ENCODE measurements at places on chromosomes 3 and 15.

GRCh38 chr3:16066975-16067374 is 107.5 kb upstream of the GALNT15 start:
- no peak for DNase-seq

- DNase-seq = no peak
Observed at GRCh38 chr15:50881121-50882048, 27.1 kb upstream of the AP4E1 start.

GRCh38 chr3:179865861-179866505 is 170.8 kb downstream of the PEX5L start:
- no peak for DNase-seq

GRCh38 chr15:33473005-33473404 is 162.2 kb downstream of the RYR3 start:
- no peak for DNase-seq

DNA sequence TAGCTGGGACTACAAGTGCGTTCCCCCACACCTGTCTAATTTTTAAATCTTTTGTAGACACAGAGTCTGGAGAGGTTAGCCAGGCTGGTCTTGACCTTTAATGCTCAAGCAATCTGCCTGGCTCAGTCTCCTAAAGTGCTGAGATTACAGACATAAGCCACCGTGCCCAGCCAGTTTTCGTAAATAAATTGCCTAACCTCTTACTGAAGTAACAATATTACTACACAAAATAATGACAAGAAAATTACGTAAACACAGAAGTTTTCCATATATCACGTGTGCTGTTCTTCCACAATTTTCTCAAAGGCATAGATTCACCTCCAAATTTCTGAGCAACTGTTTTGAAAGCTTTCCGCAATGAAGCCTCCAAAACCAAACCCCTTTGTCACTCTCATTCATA is 58.1 kb upstream of the PROK2 start:
- no peak for DNase-seq

DNA sequence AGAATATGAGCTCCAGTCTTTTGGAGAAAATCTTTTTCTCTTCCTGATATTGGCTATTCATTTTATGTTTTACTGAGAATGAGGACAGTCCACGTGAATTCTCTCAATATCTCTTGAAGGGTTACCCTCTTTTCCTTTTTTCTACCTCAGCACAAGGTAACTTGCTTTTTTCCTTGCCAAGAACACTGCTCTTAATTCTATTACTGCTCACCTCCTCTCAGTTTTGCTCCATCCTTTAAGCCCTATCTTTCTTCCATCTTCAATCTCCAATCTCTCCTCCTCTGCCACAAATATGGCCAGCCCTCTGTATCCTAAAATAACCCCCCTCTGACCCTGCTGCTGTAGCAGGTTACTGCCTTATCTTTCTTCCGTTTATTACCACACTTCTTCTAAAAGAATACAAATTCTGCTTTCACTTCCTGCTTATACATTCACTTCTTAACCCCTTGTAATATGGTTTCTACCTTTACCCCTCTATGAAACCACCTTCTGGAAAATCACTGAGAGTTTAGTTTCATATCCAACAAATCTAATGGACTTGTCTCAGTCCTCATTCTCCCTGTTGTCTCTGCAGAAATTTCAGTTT is 89.0 kb downstream of the NFKBIZ start:
- DNase-seq = no peak

- DNase-seq = no peak
Observed at GRCh38 chr3:37703626-37704025, 158.1 kb upstream of the CTDSPL start.

GRCh38 chr15:46848704-46849103 is 868.6 kb upstream of the SEMA6D start:
- no peak for DNase-seq

DNA sequence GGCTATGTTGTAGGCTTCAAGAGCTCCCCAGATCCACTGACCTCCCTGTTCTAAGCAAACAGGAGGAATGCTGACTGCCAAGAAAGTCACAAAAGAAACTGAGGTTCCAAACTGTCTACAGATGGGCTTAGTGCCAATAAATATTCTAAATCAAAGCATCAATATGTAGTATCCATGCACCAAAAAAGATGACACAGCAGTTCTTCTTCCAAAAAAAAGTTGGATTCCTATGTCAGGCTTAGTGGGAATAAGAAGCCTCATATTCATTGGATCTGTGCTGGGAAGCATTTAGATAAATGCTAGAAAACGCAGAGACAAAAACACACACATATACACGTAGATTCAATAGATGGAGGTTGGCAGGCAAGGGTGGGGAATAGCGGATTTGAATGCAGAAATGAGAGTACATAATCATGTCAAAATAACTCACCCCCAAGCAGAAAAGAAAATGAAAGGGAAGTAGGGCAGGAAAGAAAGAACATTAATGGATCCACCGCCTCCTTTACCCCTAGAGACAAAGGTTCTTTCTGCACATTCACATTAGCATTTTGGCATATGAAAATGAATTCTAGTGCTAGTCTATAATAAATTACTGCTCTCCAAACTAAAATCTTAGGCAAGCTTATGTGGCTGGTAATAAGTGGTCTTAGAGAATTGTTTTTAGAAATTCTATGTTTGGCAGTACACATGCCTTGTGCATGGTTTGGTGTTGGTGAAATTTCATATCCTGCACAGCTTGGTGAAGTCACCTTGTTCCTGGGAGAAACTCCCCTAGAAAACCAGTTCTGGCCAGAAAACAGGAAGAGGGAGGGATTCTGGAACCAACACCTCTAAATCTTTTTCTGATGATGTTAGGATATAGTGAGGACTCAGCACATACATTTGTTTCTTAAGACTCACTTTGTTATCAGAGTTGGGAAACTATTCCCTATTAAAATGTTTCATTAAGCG is 283.4 kb downstream of the LSAMP start:
- DNase-seq = no peak

- no peak for DNase-seq
Observed at GRCh38 chr15:25936004-25936403, 72.9 kb upstream of the ATP10A start.

- DNase-seq = no peak
Observed at GRCh38 chr3:171257251-171258203, 202.7 kb downstream of the TNIK start.

- DNase-seq = peak; percentile 81
Observed at GRCh38 chr15:40769274-40770146, at the start of gene C15orf62. TSS of gene C15orf62 (plus strand) at chr15:40769980. CDS start at chr15:40770496, 516 bp downstream.

DNA sequence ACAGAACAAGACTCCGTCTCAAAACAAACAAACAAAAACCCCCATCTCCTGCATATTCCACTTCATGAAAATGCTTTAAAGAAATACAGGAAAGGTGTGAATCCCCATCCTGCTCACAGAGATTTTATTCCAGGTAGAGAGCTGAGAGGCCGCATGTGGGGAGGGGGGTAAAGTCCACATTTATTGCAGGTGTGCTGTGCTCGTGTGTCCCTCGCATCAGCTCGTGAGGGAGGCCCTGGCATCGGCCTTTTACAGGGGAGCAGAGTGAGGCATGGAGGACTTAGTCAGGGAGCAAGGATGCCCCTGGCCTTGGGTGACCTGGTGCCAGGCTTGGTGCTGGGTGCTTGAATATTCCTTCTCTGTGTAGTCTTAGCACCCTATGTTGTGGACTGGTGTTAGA is 413.5 kb upstream of the C2CD4B start:
- DNase-seq = no peak

DNA sequence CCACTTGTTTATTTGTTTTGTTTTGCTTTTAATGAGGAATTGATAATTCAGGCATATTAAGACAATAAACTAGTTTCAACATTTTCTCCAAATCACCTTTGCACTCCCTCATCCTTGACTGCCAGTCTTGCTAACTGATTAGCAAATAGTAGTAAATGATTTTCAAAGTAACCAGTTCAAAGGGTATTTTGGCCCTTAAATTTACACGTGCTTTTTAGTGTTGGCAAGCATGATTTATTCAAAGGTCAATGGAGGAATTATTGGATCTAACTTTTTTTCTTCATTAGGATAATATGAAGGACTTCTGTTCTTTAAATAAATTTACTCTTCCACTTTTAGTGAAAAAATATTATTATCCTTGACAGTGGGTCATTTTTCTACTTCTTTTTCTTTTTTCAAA is 53.8 kb downstream of the BCHE start:
- DNase-seq = no peak

- no peak for DNase-seq
Observed at GRCh38 chr3:59555593-59556315, 505.9 kb upstream of the CFAP20DC start.

GRCh38 chr3:43062040-43062563 is 43.8 kb downstream of the POMGNT2 start:
- DNase-seq = no peak

DNA sequence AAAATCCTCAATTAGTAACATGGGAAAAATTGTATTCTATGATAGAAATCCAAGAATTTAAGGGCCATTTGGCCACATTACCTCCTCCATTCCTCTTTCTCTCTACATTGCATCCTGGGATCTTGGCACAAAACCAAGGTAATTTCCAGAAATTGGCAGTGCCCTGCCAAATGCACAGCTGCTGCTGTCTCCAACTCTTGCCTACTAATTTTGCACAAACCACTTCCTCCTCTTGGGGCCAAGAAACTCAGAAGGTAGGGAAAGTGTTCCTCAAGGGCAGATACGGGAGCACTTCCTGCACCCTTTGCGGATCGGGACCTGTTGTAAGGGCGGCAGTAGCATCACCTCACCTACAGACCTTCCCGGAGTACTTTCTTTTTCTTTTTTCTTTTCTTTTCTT is 57.8 kb downstream of the MAP3K13 start:
- no peak for DNase-seq

DNA sequence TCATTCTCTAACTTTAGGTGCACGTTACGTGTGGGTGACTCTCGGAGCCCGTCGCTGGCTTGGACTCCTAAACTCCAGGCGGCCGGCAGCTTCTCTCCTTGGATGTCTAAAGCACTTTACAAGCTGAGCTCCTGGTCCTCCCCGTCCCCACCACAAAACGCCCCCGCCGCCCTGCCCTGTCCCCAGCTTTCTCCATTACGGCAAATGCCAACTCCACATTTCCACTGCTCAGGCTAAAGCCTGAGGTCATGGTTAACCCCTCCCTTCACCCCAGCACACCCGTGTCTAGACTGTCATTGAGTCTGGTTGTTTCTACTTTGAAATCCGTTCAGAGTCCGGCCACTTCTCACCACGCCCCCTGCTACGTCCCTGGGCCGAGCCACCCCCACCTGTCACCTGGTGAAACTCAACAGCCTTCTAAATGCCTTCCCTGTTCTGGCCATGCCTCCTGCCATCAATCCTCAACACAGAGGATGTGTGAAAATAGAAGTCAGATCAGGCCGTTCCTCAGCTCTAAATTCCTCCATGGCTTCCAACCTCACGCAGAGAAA is 8.1 kb upstream of the PCSK6 start:
- no peak for DNase-seq

GRCh38 chr3:110430146-110430545 is 641.5 kb upstream of the NECTIN3 start:
- no peak for DNase-seq

- no peak for DNase-seq
Observed at GRCh38 chr15:29294732-29295325, 25.2 kb upstream of the NSMCE3 start.

- DNase-seq = no peak
Observed at GRCh38 chr3:12830785-12831156, 10.6 kb downstream of the RPL32 start.

- no peak for DNase-seq
Observed at GRCh38 chr3:187722206-187722612, 19.9 kb upstream of the RTP2 start.

DNA sequence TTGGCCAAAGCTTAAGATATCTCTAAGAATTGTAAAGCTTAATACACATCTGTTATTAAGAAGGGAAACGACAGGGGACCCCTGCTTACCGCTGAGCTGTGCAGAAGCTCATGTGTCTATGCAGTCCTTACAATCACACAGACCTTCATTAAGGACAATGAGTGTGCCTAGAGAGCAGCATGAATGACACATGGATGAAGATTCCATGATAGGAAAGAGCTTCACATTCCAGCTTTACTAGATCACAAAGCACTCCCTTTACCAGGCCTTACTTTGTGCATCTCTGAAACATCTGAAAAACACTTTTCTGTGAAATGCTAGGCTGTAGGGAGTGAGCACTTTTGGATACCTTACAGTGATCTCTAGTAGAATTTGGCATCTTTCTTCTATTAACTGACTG is 32.0 kb downstream of the RNF168 start:
- DNase-seq = no peak

GRCh38 chr3:12984023-12984823 is 89.0 kb downstream of the IQSEC1 start:
- peak; percentile 57 for DNase-seq

DNA sequence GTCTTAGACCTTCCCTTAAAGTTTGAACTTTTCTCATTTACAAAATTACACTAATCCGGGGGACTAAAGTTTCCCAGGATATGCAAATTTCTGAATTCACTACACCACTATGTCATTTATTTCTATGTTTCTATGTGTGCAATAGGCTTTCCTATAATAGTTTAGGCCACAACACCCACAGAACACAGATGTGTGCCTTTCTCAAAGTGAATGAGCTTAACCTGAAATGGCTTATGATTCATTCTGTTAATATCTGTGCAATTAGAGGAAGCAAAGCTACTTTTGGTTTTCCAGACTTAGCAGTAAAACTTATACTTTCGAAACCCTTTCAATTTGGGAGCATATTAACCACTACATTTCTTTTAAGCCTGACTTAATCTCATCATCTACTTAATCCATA is 748.1 kb downstream of the GBE1 start:
- DNase-seq = no peak

DNA sequence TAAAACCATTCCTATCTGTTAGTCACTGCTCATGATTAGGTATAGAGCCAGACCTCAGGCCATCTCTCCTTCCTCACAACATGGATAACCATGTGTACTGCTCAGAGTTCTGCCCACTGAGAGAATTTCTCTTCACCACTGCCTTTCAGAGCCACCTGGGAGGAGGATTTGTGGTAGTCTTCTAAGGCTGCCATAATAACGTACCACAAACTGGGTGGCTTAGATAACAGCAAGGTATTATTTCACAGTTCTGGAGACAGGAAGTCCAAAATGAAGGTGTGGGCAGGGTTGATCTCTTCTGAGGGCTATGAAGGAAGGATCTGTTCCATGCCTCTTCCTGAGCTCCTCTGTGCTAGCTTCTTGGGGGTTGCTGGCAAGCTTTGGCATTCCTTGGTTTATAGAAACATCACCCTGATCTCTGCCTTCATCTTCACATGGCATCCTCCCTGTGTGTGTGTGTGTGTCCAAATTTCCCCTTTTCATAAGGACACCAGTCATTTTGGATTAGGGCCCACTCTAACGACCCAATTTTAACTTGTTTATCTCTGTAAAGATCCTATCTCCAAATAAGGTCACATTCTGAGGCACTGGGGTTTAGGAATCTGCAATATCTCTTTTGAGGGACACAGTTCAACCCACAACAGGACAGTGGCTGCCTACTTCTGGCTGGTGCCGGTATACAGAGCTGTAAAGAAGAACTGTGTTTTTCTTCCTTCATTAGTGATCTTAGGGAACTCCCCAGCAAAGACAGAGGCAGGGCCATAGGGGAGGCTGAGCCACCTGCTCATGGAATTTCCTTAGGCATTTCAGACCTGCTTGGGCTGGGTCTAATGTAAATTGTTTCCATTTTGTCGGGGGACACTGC is 42.1 kb upstream of the NOX5 start:
- DNase-seq = no peak

- no peak for DNase-seq
Observed at GRCh38 chr3:26587571-26587970, 35.0 kb upstream of the LRRC3B start.

- DNase-seq = no peak
Observed at GRCh38 chr3:174253196-174253823, 605.8 kb upstream of the NAALADL2 start.
